ENCODE measurements at places on chromosomes 2 and 18.

DNA sequence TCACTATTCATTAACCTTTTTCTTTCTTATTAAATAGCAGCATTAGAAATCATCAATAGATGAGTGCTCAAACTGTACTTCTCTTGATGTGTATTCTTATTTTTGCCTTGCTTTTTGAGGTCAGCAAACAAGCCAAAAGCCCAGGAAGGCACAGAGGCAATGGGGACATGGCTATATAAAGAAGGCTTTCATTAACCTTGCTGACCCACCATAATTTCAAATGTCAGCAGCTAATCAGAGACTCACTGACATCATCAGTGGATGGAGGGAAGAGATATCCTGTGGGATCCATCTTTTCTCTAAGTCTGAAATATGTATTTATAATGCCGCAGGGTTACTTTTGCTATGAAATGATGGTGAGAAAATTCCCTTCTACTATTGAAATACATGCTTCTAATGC lies 1162.8 kb upstream of the ACVR2A start:
- DNase-seq = no peak

DNA sequence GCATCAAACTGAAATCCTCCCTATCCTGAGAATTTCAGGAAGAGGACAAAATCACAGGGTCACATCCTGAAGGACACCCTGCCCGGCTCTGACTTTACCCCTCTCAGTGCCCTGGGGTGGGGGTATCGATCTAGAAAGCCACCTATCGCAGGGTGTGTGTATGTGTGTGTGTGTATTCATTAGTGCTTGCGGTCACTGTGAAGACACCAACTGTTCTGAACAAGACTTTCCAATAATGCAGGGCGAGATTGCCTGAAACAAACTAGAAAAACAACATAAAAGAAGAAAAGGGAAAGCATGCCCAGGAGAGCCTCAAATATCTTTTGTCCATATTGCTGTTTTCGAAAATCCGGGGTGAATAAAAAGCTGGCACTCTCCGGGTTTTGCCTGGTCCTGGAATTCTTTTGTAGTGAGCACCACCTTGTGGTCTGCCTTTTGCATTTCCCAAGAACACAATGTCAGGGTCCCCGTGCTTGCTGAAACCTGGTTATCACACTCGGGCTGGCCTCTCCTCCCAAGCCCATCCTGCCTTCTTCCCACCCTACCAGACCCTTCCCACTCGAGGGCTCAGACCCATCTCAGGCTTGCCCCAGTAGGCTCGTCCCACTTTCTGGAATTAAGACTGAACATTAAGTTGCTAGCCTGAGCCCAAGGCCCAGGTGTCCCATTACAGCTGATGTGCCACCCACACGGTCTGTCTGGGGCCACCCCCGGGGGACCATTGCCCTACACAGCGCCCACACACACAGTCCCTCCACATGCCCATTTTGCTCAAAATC lies 25.0 kb upstream of the COPS8 start:
- DNase-seq = peak; percentile 25

DNA sequence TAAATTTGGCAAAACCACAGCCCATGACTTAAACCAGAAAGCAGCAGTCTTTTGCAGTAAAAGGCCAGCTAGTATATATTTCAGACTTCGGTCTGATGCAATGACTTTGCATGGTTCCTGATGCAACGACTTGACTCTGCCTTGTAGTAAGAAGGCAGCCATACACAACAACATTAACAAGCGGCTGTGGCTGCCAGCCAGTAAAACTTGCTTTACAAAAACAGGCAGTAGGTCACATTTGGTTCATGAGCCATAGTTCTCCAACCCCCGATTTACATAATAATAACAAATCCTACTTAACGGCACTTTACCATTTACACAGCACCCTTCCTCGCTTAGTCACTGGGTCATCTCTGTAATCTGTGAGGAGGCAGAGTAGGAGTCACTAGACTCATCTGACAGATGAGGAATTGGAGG lies 410.3 kb downstream of the LRATD1 start:
- no peak for DNase-seq

- DNase-seq = no peak
Measured at GRCh38 chr2:75202359-75202758, 3.0 kb upstream of the TACR1 start.

DNA sequence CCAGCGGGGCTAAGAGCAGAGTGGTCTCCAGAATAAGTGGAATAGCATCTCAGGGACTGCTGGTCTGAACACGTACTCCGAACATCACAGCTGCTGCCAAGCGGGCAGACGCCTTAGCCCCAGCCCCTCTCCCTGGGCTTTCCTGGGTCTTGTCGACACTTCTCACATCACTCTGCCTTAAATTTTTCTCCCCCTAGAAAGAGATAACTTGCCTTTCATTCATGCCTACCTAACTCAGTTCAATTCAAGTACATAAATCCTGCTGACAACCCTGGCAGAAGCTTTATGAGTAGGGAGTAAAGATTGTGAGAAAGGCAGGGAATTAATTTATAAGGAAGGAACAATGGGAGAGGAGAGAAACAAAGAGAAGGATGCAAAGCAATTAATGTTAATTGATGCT lies 202.9 kb upstream of the TNP1 start:
- no peak for DNase-seq

GRCh38 chr2:64904413-64905329 lies 84.5 kb upstream of the SLC1A4 start:
- DNase-seq = no peak

DNA sequence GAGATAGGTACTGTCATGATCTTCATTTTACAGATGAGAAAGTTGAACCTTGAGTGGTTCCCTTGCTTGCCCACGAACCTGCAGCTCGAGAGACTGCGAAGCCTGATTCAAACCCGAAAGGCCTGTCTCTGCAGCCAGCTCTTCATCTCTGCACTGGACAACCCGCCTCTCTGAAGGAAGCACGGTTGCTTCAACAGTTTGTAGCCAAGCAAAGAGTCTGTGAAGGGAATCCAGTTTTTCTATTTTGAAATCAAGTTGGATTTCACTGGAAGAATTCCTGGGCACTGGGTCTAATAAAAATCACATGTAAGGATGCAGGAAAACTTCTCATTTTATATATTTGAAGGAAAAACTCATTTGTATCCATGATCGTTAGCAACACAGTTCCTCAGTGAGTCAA lies 21.3 kb upstream of the ICOS start:
- peak; percentile 7 for DNase-seq

GRCh38 chr2:28583899-28584553 lies 88.2 kb downstream of the PLB1 start:
- DNase-seq = peak; percentile 89

- no peak for DNase-seq
Measured at GRCh38 chr2:168948621-168949212, 47.6 kb downstream of the G6PC2 start.

DNA sequence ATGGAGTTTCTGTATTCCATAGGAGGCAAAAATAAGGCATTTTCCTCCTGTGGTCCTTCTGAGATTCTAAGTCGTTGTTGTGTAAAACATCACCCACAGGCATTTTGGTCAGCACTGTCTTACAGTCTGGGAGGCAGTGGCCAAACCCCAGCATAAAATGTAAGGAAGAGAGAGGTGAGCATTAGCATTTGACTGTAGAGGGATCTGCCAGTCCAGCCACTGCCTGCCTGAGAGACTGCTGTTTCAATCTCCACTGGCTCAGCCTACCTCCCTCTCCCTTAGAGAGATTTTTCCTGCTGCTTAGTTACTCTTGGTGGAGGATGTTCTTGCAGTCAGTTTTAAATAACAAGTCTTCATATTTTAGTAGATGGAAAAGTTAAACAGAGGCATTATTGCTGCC lies 77.0 kb downstream of the ARHGEF33 start:
- DNase-seq = no peak
